Tracheal epithelial cell (primary cell): ENCODE measurements at places on chromosomes 2 and 18. TPM values are rescaled to one million over a fixed set of nuclear protein-coding genes. Genes with fewer than 3 reads are reported as not detected.

HOXD9 gene
- total RNA-seq = 0.72 TPM in 1 of 2 replicates, not detected in the other

ERMN gene
- not detected in 2 replicates for total RNA-seq

PSMG2 gene
- 63.1 and 68.0 TPM in 2 replicates for total RNA-seq

GRB14 gene
- 4.9 and 5.3 TPM in 2 replicates for total RNA-seq

RIT2 gene
- total RNA-seq = 0.24 TPM in 1 of 2 replicates, not detected in the other

IL1R1 gene
- total RNA-seq = 1.7 and 4.8 TPM in 2 replicates

LIPG gene
- 5.3 and 36.9 TPM in 2 replicates for total RNA-seq

SERPINB12 gene
- 0.43 and 0.48 TPM in 2 replicates for total RNA-seq

RBKS gene
- total RNA-seq = 1.1 and 1.9 TPM in 2 replicates

OTX1 gene
- 2.7 and 4.3 TPM in 2 replicates for total RNA-seq

CGREF1 gene
- total RNA-seq = 8.7 TPM in 1 of 2 replicates, not detected in the other

LIMS2 gene
- total RNA-seq = under 0.01 TPM in 1 of 2 replicates, not detected in the other

LCLAT1 gene
- 9.0 and 13.3 TPM in 2 replicates for total RNA-seq

RSAD2 gene
- total RNA-seq = 0.21 and 2.2 TPM in 2 replicates

CHRND gene
- total RNA-seq = not detected in 2 replicates
